ENCODE measurements at places on chromosomes 6 and 20. TPM values are rescaled to one million over a fixed set of nuclear protein-coding genes. Genes with fewer than 3 reads are reported as not detected.
A peak's percentile ranks its signal among the peaks of the same experiment; 100 is the strongest.

DNA sequence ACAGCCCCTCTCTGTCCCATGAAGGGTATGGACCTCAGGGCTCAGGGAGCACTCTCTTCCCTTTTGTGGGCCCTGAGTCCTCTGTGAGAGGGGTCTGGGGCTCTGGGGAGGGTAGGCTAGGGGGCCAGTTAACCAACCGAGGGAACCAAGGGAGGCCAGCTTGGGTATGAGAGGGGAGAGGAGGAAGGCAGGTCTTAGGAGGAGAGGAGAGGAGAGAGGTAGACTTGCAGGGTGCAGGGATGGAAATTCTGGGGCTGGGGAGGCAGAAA, 720 bp downstream of the DUSP15 start:
- peaks cover 23% of the 10 kb centered on the region for H3K27me3 ChIP-seq
- no peaks in the 10 kb centered on the region for H3K36me3 ChIP-seq
- no peak for DNase-seq
- no peak overlapping the region for H3K27ac ChIP-seq
- peak overlapping the region; percentile 52 for H3K4me3 ChIP-seq

CEP43 gene
- polyA plus RNA-seq, result 3.8 TPM

GABRR2 gene
- not detected for polyA plus RNA-seq

BANF2 gene
- polyA plus RNA-seq, result not detected

GRCh38 chr6:134544737-134545136, 226.8 kb upstream of the SGK1 start:
- H3K36me3 ChIP-seq, result no peaks in the 10 kb centered on the region
- no peaks in the 10 kb centered on the region for H3K27me3 ChIP-seq
- no peak overlapping the region for H3K27ac ChIP-seq

ZNF391 gene
- polyA plus RNA-seq, result 3.4 TPM

- no peaks in the 10 kb centered on the region for H3K27me3 ChIP-seq
- H3K4me3 ChIP-seq, result peak overlapping the region; percentile 3
- no peaks in the 10 kb centered on the region for H3K36me3 ChIP-seq
- H3K27ac ChIP-seq, result no peak overlapping the region
- no peaks in the 10 kb centered on the region for H3K4me1 ChIP-seq
These were observed 48.3 kb downstream of the ATXN1 start for GRCh38 chr6:16712931-16713484.

C6orf141 gene
- polyA plus RNA-seq, result not detected

GRCh38 chr20:53316206-53316937, 277.3 kb downstream of the ZNF217 start:
- no peaks in the 10 kb centered on the region for H3K27me3 ChIP-seq
- no peak overlapping the region for H3K27ac ChIP-seq
- H3K4me3 ChIP-seq, result no peak overlapping the region
- no peak for DNase-seq
- H3K4me1 ChIP-seq, result no peaks in the 10 kb centered on the region

DNA sequence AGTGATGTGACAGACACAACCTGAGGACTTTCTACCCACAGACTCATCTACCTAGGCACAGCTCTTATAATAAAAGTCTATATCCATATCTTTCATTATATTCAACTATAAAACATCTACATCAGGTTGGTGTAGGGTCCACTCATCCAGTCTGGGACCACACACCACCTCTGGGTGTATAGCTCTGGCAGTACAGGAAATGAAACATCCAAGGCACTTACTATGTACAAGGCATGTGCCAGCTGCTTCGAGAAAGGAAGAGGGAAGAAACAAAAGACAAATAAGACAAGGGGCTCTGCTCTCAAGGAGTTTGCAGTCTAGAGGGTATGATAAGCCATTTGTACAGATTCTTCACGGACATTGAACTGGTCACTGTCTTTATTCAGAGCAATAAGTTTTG, 18.6 kb downstream of the KIF13A start:
- H3K36me3 ChIP-seq, result no peaks in the 10 kb centered on the region
- H3K27me3 ChIP-seq, result no peaks in the 10 kb centered on the region
- H3K4me1 ChIP-seq, result no peaks in the 10 kb centered on the region
- DNase-seq, result no peak
- no peak overlapping the region for H3K27ac ChIP-seq

All from naive thymus-derived CD4-positive, alpha-beta T cell (primary cell).